Effector memory CD8-positive, alpha-beta T cell (primary cell): ENCODE measurements at places on chromosomes 1 and 21.
A peak's percentile ranks its signal among the peaks of the same experiment; 100 is the strongest.

DNA sequence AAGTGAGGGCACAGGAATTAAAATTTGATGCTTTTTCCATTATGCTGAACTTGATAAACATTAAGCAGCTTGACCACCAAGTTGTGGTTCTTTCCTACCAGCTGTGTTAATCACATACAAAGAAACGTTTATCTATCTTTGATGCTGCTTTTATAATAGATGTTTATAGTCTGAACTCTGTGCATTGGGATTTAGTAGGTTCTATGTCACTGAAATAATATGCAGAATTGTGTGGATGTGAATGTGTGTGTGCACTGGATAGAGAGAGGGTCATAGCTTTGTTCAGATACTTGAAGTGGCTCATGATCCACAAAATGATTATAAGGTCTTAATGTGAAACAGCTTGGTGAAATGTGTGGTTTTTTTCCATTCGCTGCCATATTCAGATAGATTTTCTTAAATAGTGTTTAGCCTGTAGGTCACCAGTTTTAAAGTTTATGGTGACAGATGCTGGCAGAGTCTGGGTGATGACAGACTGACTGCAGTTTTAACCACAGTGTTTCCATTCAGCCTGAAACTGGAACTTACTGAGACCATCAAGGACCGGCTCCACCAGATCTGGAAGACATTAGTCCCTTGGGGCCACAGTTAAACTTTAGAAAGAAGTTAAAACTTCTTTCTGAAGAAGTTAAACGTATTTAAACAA is 10.2 kb downstream of the DDI2 start:
- no peak for DNase-seq

- peak; percentile 93 for DNase-seq
Measured at GRCh38 chr1:1630191-1630964, 1.6 kb upstream of the MMP23B start.

- DNase-seq = no peak
Measured at GRCh38 chr1:96688767-96689166, 32.8 kb upstream of the PTBP2 start.

GRCh38 chr1:76144247-76144646 is 69.7 kb downstream of the ST6GALNAC3 start:
- no peak for DNase-seq

DNA sequence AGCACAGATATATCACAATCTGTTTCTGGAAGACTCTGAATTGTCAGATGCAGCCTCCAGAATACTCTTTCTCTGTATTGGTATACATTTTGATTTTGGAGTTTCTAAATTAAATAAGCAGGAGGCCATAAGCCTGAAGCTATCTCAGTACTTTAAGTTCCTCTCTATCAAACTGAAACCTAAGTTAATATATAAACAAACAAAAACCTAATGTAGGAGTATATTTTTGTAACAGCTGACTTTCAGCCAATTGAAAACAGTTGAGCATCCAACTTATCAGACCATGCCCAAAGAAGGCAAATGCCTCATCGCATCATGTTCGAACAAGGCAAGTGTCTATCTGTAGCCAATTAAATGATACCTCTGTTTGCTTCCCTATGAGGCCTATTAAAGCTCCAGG is 1054.4 kb downstream of the AMY1C start:
- DNase-seq = no peak

- no peak for DNase-seq
Measured at GRCh38 chr1:94349853-94350252, 68.3 kb upstream of the ABCD3 start.

GRCh38 chr1:21098186-21098915 is 78.3 kb downstream of the EIF4G3 start:
- DNase-seq = no peak

DNA sequence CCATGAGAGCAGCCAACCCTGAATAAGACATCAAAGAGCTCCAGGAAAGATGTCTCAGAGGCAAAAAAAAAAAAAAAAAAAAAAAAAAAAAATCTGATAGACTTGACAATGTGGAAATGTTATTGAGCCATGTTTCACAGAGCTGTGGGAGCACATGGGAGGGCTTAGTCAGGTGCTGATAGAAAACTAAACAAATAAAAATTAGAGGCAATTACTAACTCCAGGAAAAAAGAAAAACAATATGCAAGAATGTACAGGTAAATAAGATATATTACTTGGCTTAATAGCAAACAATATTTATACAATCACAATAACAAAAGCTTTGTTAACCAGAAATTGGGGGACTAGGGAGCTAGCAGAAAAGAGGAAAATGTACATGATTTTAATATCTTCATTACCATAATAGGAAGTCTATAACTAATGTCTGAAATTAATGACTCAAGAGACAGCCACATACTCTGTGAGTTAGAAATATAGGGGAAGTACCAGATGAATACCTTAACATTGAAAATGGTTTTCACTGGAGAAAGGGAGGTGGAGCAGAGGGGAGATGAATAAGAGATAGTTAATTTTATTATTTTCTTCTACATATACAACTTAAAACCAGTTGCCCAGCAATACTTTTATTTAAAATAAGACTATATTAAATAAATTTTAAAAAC is 16.9 kb upstream of the RGS16 start:
- no peak for DNase-seq

- DNase-seq = no peak
Measured at GRCh38 chr1:227900571-227901051, 47.1 kb downstream of the WNT9A start.

DNA sequence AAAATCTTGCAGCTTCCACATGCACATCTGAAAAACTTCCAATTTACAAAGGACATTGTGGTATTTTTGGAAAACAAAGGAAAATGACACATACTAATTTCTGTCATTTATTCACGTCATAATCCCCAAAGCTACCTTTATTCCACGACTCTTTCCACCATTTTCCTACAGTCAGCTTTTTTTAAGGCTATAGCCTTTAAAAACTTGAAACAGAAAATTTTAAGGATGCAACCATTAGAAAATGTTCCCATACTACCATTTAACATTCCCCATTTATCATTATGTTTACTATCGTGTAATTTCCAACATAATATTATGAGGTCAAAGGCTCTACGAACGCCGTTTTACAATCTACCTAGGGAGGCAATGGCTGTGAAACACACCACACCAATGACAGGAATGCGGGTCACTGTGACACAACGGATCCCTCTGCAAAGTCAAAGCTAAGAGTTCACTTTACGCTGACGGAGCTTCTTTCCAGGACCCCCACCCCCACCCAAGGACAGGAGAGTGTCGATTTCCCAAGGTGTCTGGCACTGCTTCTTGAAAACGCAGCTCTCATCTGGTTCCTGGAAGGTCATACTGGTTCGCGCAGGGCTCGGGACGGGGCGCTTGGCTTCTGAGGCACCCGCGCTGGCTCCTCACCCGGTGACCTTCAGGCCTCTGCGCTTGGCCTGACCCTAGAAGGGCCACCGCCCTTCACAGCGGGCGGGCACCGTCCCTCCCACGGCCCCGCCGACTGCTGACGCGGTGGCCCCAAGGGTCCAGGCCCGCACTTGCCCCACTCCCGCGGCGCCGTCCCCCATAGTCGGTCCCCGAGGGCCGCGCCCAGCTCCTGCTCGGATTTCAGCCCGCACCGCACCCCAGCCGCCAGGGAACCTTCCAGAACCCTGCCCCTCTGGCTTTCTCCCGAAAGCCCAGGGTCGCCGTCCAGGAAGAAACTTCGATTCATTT is 50.5 kb upstream of the ATF3 start:
- DNase-seq = no peak

DNA sequence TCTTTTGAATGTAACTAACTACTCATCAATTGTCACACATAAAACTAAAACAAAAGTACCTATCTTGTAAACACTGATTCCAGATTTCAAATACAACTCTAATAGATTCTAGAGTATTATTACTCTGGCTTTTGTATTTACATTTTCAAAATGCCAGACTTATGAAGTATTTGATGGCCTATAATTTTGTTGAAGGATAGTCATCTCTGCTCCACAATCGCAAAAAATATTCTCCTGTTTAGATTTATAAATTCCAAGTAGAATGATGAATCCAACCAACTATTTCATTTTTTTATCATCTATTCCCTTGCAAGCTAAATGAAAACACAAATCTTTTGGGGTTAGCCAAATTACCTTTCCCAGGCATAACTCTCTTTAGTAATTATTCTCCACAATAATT is 75.0 kb upstream of the GUCA2A start:
- no peak for DNase-seq

DNA sequence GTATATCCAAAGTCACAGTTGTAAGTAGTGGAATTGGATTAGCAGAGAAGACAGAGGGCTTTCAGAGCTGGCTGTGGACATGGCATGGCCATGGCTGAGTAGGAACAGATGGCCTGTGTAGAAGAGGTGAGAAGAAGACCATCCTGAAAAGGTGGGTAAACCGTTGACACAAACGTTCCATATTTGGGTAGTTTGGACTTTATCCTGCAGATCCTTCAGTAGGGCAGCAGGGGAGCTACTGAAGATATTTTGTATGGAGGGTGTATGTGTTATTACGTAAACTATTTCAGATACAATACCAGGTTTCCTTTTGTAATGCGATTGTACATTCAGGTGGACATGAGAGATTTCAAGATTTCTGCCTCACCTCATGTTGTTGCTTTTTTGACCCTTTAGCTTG is 1.6 kb downstream of the UTP11 start:
- no peak for DNase-seq

DNA sequence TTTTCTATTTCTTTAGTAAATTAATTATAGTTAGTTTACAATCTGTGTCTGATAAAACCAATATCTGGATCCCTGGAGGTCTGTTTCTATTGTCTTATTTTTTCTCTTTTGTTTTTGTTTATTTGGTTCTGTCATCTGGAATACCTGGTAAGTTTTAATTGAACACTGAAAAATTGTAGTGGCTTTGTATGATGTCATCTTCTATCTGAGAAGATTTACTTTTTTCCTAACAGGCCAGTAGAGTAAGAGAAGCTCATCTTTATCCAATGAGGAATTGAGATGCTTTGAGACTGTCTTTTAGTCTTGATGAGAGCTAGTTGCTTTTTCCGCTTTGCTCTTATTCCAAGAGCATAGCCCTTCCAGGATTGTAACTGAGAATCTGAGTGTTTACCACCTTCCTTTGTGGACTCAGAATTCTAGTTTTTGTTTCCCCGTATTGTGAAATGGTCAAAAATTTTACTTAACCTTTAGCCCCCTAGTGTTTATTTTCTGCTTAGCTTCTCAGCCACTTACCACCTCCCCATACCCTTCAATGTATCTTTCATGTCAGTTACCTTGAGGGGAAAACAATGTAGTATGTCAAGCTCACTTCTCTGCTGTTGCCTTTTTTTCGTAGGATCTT is 25.0 kb downstream of the PTGFRN start:
- no peak for DNase-seq

DNA sequence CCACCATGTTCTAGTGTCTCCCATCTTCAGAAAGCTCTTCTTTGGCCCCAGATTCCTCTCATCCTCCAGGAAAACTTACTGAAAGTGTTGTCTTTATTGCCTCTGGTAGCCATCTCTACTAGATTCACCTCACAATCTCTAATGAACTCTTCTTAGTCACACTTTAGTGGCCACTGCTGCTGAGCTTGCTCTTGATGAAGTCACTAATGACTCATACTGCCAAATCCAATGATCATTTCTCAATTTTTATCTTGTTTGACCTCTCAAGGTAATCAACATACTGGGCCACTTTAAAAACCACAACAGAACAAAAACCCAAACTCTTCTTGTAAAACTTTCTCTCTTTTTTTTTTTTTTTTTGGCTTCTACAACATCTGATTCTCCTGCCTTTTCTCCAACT is 196.4 kb downstream of the LHX8 start:
- DNase-seq = no peak

DNA sequence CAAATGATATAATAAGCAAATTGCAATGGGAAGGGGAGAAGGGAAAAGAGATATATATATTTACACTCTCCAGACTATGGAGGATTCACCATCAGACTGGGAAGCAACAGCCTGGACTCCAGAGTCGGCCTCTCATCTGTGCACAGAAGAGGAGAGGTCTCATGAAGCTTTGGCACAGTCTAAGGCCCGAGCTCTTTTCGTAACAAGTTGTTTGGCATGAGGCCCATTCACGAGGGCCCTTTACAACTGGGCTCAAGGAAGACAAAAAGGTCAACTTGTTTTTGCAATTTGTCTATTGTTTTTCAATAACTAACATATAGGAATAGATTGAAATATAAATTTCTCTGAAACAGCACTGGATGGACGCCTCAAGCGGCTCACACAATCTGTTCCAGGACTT is 66.7 kb upstream of the AJAP1 start:
- no peak for DNase-seq

- DNase-seq = no peak
Measured at GRCh38 chr1:168394858-168395257, 114.2 kb downstream of the TBX19 start.

GRCh38 chr21:41458121-41458520 is 32.1 kb downstream of the MX1 start:
- DNase-seq = no peak

DNA sequence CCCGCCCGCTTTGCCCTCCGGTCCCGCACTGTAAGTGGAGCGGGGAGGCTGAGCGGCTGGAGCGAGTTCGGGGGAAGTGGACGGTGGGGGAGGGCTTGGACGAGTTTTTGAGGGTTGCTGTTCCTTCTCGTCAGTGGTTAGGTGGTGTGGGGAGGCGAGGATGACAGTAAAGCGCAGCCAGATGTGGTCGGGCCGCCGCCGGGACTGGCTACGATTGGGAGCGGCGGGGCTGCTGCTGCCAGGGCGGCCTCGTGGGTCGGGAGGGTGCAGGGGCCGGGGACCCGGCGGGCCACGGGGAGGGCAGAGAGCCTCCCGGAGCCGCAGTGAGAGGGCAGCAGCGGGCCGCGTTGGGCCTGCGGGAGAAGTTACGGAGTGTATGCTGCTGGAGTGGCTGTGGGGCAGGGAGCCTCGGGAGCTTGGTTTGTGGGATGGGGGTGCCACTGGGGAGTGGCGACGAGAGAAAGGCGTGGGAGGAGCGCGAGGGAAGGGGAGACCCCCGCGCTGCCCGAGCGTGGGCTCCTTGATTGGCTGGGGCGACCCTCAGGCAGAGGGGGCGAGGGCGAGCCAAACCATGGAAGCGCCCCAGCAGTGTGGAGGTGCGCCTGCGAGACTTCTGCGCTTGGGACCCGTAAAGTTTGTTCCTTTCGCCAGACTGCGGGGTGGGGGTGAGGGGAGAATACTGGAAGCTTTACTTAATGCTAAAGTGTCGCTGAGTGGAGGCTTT is 2.1 kb downstream of the ADGRL2 start:
- DNase-seq = no peak

GRCh38 chr1:164086832-164087231 is 472.2 kb upstream of the PBX1 start:
- DNase-seq = no peak

DNA sequence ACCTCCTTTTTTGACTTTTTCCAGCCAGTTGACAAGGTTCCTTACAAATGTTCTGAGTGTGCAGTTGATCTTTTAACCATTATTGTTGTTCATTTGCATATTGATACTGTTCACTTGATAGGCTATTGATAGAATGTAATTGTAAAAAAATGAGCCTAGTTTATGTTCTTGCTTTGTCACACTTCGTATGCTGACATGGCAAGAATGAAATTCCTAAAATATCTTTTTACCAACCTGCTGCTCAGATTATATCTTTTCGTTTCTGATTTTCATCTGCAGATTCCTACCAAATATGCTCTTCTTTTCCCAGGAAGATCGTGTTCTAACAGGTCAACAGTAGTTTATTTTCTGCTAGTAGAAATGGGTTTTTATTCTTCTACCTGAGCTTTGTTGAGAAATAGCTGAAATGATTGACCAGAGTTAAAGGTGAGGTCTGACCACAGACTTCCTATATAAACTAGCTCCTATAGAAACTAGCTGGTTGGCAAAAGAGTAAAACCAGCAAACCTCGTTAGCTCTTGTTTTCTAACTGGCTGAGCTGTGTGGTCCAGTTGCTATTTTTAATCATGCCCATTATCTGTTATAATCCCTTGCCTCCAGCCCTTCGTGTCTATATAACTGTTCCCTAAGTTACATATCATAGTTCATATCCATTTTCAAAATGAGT is 174.8 kb downstream of the HS2ST1 start:
- no peak for DNase-seq

GRCh38 chr1:147798731-147799130 is 38.3 kb upstream of the GJA5 start:
- no peak for DNase-seq
